ENCODE measurements at places on chromosomes 1 and 21. TPM values are rescaled to one million over a fixed set of nuclear protein-coding genes. Genes with fewer than 3 reads are reported as not detected.

C21orf91 gene
- 17.8 TPM for total RNA-seq

ARHGEF10L gene
- total RNA-seq: 4.7 TPM

GRCh38 chr1:69126796-69127195 is 440.9 kb upstream of the LRRC7 start:
- peak; percentile 33 for DNase-seq

WDR4 gene
- total RNA-seq: 30.7 TPM

DNA sequence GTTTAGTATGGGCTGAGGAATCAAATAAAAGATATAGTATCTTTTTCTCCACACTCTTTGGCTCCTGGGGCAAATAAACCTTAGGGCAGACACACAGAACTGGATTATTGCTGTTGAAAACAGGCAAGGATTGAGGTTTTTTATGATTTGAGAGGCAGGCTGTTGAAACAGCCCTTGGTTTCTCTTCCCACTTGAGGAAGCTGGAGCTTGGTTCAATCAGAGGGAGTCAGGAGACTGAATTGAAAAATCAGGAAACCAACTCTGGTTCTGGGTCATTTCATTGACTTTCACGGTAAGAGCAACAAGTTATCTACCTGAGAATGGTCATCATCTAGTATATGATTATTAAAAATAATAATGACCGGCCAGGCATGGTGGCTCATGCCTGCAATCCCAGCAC is 108.4 kb downstream of the CNIH3 start:
- DNase-seq: no peak

DNA sequence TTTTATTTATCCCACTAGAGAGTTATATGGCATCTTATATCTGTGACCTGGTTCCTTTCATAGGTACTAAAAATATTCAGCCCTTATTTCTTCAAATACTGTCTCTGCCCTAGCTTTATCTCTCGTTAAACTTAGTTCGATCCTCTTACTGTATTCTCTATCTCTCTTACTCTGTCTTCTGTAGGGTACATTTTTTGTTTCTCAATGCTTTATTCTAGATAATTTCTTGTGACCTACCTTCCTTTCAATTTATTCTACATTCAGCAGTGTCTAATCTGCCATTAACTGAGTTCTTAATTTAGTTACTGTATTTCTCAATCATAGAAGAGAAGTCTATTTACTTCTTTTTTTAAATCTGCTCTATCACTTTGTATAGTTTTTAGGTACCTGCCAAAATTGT is 1.8 kb upstream of the ZFP69 start:
- no peak for DNase-seq

S100A12 gene
- total RNA-seq: not detected

DNA sequence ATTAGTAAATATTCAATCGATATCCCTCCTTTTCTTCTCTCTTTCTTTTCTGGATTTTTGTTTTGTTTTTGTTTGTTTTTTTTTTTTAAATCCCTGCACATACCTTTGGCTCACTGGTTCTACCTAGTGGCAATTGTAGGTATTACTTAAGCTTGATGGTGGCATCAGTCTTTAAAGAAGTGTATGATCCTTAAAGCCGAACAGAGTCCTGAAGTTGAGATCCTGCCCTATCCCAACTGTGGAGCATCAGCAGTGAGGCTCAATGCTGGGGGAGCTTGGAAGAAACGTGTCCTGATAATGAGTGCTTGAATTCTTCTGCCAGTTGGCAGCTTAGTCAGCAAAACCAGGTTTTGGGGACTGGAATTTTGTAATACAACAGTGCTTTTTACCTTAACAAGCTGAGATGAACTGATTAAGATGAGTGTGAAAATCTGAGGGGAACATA is 60.8 kb downstream of the FASLG start:
- no peak for DNase-seq

- DNase-seq: no peak
Observed at GRCh38 chr1:7579016-7579415, 192.1 kb upstream of the VAMP3 start.

DNA sequence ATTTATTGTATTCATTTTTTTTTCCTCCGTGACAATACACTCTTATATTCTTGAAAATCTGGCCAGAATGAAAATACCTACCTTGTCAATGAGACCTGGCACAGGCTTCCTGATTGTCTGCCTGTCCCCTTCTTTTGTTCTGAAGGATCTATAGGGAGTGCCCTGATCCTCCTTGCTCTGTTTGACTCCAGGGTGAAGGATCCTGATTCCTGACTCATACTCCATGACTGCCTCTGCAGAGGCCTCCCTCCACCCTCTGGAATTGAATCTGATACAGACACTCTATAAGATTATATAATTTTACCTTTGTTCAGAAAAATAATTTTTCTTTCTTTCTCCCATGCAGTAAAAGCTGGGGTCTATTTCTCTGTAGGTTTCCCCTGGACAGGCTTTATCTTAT is 116.2 kb downstream of the HMCN1 start:
- DNase-seq: no peak

- no peak for DNase-seq
Observed at GRCh38 chr1:67148516-67149178, 13.9 kb upstream of the C1orf141 start.

IL12RB2 gene
- total RNA-seq: 2.1 TPM

DNA sequence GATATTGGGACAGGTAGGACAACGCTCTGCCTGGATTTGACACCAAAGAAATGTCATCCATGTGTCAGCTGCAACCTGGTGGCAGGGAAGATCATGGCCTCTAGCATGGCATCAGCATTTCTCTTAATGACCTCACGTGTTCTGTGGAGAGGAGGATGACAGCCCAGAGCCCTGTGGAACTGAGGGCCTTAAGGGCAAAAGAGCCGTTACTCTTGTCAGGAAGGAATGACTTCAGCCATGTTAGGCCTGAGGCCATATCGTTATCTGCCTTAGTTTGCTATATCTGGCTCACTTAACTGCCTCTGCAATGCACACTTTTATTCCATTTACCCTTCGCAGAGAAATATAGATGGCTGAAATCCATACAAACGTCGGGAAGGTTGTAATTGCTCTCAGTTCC is 83.2 kb upstream of the PBX1 start:
- no peak for DNase-seq

RBBP4 gene
- 110 TPM for total RNA-seq

MINDY1 gene
- total RNA-seq: 7.6 TPM
